ENCODE measurements at places on chromosomes 5 and 9.

GRCh38 chr5:96081276-96081858 is 119.7 kb upstream of the ELL2 start:
- DNase-seq = peak; percentile 46

GRCh38 chr5:28926422-28926821 is 1888.0 kb upstream of the CDH9 start:
- no peak for DNase-seq

DNA sequence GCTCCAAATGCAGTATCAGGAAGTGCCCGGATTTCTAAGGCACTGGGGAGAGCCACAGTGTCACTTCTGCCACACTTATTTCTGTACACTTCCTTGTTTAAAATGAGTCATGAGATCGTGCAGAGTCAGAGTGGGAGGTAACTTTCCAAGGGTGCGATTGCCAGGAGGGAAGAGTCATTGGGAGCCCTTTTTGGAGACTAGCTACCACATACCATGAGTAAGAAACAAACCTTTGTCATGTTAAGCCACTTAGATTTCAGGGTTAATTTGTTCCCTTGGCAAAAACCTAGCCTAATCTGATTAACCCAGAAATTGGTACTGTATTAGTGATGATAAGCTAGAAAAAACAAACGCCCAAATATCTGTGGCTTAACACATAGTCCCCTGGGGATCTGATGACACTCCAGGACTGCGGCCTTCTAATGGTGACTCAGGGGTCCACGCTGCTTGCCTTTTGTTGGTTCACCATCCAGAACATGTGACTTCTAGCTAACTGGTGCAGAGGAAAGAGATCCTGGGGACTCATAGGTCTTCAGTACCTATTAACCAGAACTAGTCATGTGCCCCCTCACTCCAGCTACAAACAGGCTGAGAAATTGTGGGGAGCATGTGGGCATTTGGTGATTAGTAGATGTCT is 48.6 kb upstream of the TLE1 start:
- DNase-seq = peak; percentile 87

DNA sequence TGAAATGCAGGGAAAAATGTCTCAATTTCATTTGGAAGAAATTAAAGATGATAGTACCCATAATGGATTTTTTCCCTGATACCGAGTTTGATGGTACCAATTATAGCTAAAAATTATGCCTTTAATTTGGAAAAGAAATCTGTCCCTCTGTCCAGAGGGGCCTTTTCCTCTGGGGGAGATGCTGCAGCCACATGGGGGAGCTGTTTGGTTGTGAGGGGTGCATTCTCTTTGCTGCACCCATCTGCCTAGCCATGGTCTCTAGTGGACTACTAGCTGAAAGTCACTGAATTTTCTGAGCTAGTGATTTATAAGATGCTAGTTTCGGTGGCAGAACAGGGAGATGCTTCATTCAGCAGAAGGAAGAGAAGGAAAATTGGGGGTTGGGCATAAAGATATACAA is 9.6 kb downstream of the SEC61B start:
- DNase-seq = peak; percentile 15

DNA sequence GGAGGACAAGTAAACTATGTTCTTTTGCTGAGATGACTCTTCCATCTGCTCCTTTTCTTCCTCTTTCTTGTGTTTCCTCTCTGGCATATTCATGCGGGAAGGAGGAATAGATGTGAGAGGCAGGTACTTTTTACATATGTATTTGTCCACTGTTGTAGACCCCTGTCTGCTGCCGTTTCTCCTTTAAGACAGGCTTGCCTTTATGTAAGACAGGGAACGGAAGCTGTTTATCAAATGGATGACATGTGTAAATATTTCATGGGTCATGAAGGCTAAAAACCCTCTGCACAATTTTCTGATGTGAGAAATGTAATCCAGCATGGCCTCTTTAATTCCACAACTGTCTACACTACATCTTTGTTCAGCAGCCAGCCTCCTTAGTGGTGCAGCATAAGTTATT is 1525.5 kb upstream of the NUDT12 start:
- DNase-seq = no peak

DNA sequence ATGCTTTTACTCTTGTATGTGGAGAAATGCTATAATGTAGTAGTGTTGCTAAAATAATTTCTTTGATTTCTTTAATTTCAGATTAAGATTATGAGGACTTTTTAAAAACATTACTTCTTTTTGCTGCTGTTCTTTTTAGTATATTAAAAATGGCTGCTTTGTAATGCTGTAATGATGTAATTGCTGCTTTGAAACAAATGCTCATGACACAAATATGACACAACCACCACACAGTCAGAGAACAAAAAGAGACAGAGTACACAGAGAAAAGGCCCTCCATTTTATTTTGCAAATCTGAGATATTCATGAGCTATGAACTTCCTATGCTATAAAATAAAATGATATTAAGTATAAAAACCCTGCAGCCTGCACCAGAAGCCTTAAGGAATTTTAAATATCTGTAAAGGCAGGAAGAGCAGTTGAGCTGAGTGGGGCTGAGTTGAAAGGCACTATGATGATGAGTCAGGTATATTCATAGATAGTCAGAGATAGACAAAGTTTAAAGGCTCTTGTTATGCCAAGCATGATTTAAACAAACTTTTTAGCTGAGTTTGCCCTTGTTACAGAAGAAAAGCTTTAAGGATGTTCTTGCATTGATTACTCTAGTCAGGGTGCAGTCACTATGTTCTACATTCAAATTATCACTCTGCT is 5.1 kb upstream of the POU5F2 start:
- peak; percentile 13 for DNase-seq

- peak; percentile 98 for DNase-seq
Observed at GRCh38 chr5:148965511-148966265, 97.2 kb downstream of the SH3TC2 start.

DNA sequence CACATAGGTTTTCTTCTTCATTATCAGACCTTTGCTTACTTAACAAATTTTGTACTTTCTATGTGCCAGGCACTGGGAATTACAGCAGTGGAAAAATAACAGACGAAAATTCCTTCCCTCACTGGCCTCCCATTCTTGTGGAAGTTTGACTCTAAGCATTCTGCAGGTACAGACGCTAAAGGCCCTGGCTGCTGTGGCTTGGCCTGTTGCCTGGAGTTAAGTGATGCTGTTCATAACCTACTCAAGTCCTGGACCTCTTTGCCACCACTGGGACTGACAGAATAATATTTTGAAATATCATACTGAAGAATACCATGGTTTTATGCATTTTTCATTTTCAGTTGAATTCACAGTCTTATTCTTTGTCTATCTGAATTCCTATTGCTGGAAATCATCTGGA is 97.3 kb upstream of the SPATA31C2 start:
- DNase-seq = no peak

DNA sequence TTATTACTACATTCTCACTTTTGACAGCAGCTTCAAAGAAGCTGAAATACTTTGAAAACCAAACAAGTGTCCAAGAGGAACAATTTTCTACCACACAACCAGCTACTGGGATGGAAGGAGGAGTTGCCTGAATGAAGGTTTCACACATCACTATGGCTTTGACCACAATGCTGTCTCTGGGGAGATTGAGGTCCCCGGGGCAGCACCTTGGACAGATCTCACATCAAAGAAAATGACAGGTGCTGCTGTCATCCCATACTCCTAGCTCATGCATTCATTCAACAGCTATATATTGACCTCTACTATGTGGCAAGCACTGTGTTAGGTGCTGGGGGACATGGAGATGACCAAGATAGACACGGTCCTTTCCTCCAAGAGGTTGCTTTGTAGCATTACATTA is 233.2 kb upstream of the RASEF start:
- no peak for DNase-seq

- no peak for DNase-seq
Observed at GRCh38 chr5:170114271-170114670, 8.6 kb downstream of the FOXI1 start.

- no peak for DNase-seq
Observed at GRCh38 chr5:56168066-56168478, 65.1 kb downstream of the ANKRD55 start.

GRCh38 chr5:79831381-79832309 is 142.0 kb downstream of the CMYA5 start:
- no peak for DNase-seq

GRCh38 chr9:33687779-33688178 is 107.6 kb upstream of the PRSS3 start:
- no peak for DNase-seq

DNA sequence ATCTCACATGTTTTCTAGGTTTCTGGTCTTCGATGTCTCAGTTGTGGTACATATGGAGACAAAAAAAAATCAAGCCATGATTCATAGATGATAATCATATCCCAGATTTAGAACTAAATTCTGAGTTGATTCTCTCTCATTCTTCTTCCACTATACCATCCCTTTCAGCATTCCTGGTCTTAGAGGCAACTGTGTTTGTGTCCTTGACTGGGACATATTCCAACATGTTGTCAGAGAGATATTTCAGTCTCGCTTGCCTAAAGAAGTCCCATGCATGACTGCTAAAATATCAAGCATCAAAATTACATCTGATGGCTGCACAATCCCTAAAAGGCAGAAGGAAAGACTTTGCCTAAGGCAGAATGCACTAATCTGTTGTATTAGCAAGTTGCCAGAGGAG is 236.6 kb downstream of the PSAT1 start:
- DNase-seq = no peak

- DNase-seq = no peak
Observed at GRCh38 chr5:94159144-94159543, 417.7 kb upstream of the POU5F2 start.

GRCh38 chr5:124102486-124102885 is 590.5 kb downstream of the CSNK1G3 start:
- DNase-seq = peak; percentile 65

DNA sequence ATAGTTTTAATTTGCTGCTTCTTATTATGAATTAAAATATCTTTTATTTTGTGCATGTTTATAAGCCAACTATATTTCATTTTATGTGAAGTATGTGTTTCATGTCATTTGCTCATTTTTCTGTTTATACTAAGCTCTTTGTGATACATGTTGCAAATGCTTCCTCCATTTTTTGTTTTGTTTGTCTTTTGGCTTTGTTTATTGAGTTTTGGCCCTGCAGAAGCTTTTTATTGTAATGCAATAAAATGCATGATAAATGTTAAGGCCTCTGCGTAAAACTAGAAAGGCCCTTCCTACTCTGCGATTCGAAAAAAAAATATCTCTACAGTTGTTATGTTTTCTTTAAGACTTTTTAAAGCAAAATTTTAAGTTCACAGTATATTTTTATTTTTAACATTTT is 9.4 kb downstream of the ZNF366 start:
- DNase-seq = no peak

DNA sequence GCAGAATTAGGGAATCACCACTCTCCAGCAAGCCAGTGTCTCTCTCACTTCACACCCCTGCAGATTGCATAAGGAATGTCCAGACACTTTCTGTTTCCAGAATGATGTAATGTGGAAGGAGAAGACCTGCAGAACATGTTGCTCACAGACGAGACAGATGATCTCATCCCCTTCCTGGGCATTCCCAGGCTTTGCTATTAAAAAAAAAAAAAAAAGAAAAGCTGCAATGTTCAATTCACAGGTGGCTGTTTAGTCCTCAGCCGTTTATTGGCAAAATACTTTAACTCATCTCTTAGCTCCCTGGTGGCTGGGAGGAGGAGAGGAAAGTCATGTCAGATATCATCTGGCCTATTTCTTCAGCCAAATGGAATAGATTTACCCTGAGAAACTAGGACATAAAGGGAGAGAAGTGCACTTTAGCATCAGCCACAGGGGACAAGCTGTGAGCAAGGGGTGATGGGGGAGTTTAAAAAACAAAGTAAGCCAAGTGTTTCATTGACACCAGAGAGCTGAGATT is 95.9 kb upstream of the TNC start:
- DNase-seq = peak; percentile 87

GRCh38 chr9:68970151-68970550 is 43.8 kb downstream of the PRKACG start:
- DNase-seq = no peak

DNA sequence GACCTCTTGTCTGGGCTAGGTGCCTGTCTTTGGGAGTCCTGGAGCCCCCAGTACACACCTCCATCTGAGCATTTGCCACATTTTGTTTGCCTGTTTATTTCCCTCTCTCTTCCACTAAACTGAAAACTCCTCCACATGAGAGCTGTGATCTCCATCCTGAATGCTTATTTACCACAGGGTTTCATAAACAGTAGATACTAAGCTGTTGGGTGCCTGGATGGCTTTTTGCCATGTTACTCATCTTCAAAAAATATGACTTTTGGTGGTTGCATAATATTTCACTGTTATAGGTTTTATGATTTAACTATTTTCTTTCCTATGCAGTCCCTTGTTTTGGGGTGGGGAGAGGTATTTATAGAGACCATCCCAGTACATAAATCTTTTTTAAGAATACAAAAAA is 99.6 kb downstream of the APBA1 start:
- no peak for DNase-seq

GRCh38 chr9:24961762-24962161 is 416.1 kb upstream of the IZUMO3 start:
- no peak for DNase-seq

GRCh38 chr9:89137542-89138462 is 40.8 kb downstream of the SHC3 start:
- peak; percentile 91 for DNase-seq

DNA sequence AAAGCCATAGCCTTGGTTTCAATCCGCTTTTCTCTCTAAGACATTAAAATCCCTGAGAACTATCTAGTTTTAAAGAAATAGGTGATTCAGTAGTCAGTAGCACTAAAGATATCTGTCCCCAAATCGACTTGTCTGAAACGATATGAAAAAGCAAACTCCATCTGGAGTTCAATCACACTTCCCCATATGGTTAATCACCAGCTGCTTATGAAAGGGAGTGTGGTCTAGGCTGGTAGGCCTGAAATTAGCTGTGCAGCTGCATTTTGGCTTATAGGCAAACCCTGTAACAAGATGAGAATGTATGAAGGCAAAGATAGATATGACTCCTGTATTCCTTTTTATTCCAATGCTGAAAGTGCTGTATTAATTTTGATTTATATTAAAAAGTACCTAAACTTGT is 65.9 kb downstream of the DMRTA1 start:
- no peak for DNase-seq

- DNase-seq = no peak
Observed at GRCh38 chr5:159030357-159030756, 69.4 kb downstream of the EBF1 start.

- no peak for DNase-seq
Observed at GRCh38 chr9:82761956-82762355, 301.0 kb downstream of the RASEF start.

- DNase-seq = peak; percentile 69
Observed at GRCh38 chr9:136342181-136343120, 15.1 kb downstream of the GPSM1 start.

GRCh38 chr9:70448919-70449318 is 34.5 kb upstream of the KLF9 start:
- DNase-seq = no peak

- no peak for DNase-seq
Observed at GRCh38 chr9:2662496-2662895, 40.9 kb downstream of the VLDLR start.

DNA sequence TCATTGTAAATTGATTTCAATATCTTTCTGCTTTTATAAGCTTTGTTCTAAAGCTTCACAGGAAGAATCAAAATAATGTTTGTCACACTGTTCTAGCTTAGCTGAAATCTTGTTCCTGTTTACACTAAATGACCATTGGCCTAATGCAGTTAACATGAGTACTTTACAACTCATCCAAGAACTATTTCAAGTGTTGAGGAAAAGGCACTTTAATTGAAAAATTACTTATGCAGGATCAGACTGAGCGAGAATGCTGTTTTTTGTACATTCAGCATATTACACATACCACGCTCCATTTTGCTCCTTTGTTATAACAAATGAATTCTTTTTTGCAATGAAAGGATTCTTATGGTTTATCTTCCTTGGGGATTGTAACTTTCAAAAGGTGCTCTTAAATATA is 22.4 kb upstream of the SMIM15 start:
- DNase-seq = no peak
